ENCODE measurements at places on chromosomes 4 and X. TPM values are rescaled to one million over a fixed set of nuclear protein-coding genes. Genes with fewer than 3 reads are reported as not detected.

The SCFD2 gene
- 11.7 TPM for total RNA-seq

The OTUD6A gene
- not detected for total RNA-seq

The ADGRL3 gene
- total RNA-seq = 4.3 TPM

The PHOX2B gene
- 4.8 TPM for total RNA-seq

The CT47A1 gene
- total RNA-seq = not detected

The CT45A5 gene
- not detected for total RNA-seq

The MTNR1A gene
- total RNA-seq = 1.4 TPM

The FAM184B gene
- total RNA-seq = 0.13 TPM

The CHST7 gene
- total RNA-seq = 4.1 TPM

The EDNRA gene
- total RNA-seq = 1.6 TPM

The NUDT9 gene
- total RNA-seq = 32.8 TPM

The DUX4 gene
- total RNA-seq = not detected

The SPANXN4 gene
- total RNA-seq = not detected

The CLDN24 gene
- total RNA-seq = not detected

The ADH1C gene
- 271 TPM for total RNA-seq

The CXCR3 gene
- 6.1 TPM for total RNA-seq

The ODAPH gene
- total RNA-seq = not detected

The PAGE2B gene
- not detected for total RNA-seq

The TRIML2 gene
- total RNA-seq = not detected

The IQCM gene
- total RNA-seq = 5.2 TPM

The SPATA18 gene
- 15.5 TPM for total RNA-seq

The GAB3 gene
- 1.3 TPM for total RNA-seq

The TREX2 gene
- 0.55 TPM for total RNA-seq

The FAAH2 gene
- 11.6 TPM for total RNA-seq

The GPR143 gene
- 0.39 TPM for total RNA-seq

The RIPPLY1 gene
- total RNA-seq = not detected

Data from mucosa of descending colon (tissue), 3 donors.